Sigmoid colon (tissue), 7 donors: ENCODE measurements at places on chromosomes 5 and 9. TPM values are rescaled to one million over a fixed set of nuclear protein-coding genes. Genes with fewer than 3 reads are reported as not detected.

SCGB3A2 gene
- total RNA-seq = not detected

LCN10 gene
- total RNA-seq = 2.1 TPM

SURF6 gene
- total RNA-seq = 16.3 TPM

PRRC2B gene
- 92.4 TPM for total RNA-seq
